NCI-H510A treated with DMSO at 0.1 percent for 48 hours (cell line): ENCODE measurements at places on chromosomes 5 and 9.

- no peak for DNase-seq
These were observed 19.9 kb downstream of the P4HA2 start for GRCh38 chr5:132207778-132208177.

DNA sequence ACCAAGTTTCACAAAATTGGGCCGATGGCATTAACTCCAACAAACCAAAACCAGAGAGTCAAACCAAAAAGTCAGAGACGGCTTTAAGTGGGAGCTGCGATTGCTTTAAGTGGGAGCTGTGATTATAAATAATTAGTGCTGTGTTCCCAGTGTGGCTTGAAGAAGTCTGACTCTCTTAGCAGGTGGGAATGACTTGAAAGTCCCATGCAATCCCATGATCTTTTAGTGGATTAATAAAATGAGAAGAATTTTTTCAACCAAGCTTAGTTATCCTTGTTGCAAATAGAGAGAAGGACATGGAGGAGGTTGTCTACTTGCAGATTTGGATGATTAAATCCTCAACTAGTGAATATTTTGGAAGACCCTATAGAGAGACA, 68.5 kb downstream of the MYO10 start:
- DNase-seq: no peak

DNA sequence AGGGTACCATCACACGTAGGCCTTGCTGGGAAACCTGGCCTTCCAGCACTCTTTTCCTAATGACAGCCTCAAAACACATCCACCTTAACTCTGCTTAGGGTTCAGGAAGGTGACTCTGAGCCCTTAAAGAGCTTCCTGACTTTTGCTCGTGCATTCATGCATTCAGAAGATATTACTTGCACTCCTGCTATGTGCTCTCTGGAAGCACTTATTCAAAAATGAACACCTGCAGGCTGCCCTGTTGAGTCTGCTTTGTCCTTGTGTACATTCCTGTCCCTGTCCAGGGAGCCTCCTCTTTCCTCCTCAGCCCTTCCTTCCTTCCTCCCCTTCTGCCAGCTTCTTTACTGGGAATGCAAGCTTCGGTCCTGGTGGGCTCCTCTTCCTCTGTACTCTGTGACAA, 61.5 kb downstream of the SPRY4 start:
- no peak for DNase-seq

DNA sequence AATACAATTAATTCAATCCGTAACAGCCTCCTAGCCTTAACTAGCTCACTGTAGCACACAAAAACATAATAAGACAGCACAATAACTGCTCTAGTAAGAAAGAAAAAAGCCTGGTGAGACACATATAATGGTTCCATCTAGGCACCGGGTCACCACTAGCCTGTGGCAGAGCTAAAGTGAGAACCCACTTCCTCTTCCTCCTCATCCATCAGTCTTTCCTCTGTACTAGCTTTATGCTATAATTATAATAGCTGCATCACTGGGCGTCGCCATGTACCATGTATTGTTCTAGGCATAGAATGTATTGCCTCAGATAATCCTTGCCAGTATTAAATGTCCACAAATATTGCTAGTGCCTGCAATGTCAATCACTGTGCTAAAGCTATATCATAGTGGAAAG, 23.1 kb downstream of the ADRB2 start:
- DNase-seq: no peak

DNA sequence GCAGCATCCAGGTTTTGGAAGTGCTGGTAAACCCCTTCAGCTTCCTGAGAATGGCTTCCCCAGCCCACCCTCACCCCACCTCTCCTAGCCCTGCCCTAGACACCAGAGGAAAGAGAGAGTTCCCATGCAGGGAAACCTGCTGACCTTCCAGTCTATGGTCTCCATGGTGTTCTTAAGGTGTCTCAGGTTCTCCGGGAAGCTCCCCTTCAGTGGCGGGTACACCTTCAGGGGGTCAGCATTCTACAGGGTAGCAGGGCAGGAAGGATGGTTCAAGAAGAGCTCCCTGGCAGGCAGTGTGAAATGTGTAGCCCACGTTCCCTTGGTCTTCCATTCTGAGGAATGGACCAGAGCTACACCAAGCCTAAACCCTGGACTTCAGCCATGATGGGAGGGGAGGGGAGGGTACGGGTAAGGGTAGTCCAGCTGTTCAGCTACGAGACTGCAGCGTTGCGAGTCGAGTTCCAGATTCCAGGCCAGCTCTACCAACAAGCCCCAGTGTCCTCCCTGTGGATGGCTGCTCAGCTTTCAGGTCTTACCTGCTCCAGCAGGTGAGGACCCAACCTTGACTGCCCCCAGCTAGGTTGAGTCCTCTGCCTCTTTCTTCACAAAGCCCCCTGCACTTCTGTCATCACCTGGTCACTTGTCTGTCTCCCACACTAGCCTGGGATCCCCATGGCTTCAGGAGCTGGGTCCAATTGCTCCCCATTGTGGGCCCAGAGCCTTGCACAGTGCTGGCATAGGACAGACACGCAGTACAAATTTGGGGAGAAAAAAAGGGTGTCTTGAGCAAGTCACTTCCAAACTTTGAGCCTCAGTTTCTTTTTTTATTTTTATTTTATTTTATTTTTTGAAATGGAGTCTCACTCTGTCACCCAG, 7.5 kb downstream of the CD74 start:
- no peak for DNase-seq

DNA sequence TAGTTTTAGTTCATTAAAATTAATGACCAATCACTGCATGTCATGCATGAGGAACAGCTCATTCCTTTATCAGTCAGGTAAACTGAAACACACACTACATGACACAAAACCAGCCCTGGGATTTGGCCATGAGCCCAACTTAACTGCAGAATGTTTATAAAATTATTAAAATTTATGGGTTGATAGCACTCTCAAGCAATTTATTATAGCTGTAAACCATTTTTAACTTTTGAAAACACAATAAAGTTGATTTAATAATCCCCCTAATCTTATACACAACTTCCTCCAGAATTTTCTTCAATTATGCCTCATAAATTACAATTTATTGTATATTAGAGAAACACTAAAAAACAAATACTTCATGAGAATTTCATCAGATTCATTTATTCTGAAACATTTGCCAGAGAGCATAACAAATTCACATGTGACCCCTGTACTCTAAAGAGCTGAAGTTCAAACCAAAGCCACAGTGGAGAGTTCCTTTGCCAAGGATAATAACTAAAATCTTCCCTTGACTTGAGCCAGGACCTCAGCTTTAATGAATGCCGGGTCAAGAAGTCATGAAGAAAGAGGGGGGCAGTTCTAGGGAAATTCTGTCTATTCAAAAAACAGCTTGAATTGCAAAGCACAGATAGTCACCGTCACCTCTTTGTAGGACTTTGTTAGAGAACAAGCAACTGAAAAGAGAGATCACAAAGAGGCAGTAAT, 763.7 kb upstream of the GRAMD2B start:
- no peak for DNase-seq

- DNase-seq: no peak
These were observed 115.6 kb downstream of the PDE8B start for GRCh38 chr5:77325921-77326541.

DNA sequence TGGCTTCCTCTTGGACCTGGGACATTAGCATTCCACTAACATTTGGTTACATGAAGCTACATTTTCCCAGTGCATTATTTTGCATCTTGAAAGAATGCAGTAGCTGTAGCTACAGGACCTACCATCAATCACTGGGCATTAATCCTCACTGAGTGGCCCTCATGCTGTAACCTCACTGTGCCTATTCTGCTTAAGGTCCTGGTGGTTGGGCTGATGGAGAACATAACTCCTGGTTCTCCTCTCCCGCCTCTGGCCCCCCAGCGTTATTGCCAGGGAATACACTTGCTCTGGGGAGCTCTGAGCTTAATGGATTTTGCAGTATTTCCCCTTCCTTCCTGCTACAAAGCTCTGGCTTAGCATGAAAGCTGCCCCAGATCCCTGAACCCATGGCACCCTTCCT, 111.5 kb upstream of the EQTN start:
- no peak for DNase-seq

GRCh38 chr5:178544166-178544834, 45.9 kb downstream of the COL23A1 start:
- DNase-seq: no peak

GRCh38 chr5:142325725-142326479, 1.1 kb upstream of the SPRY4 start:
- peak; percentile 56 for DNase-seq

- DNase-seq: no peak
These were observed 596 bp downstream of the ENTREP1 start for GRCh38 chr9:69325409-69326212.

DNA sequence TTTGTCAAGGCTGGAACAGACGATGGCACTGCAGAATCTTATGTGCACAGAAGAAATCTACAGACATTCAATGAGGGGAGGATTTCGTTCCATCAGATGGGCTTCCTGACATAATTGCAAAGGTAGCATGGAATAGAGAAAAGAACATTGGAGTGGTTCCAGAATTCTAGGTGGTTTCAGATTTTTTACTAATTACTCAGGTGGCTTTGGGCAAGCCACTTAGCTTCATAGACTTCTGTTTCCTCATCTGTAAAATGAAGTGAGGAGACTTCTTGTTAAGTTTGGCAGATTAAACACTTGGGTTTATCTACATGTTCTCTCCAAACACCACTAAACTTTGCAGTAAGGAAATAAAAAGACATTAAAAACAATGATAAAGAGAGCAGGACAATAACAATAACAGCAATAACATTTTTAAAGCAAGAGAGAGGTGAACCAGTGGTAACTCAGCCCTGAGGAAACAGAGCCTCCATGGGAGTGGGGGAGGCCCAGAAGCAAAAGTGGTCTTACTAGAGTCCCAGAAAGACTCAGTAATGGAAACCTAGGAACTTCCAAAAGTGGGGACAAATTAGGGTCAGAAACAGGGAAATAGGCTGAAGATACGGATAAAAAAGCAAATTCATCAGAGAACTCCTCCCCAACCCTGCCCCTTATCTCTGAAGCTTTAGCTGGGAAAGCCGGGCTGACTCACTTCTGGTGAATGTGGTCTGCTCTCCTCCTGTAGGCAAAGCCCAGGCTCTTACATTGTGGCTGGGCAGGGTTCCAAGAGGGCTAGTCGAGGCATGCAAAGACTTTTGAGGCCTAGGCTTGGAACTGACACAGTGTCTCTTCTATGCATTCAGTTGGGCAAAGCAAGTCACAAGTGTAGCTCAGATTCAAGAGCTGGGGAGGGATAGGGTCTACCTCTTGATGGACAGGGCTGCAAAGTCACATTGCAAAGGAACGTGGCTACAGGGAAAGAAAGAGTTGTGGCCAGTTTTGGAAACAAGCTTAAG, 11.8 kb upstream of the ACTBL2 start:
- peak; percentile 9 for DNase-seq

GRCh38 chr5:122221857-122222256, 90.2 kb upstream of the SNCAIP start:
- DNase-seq: no peak

- DNase-seq: no peak
These were observed 172.9 kb upstream of the NREP start for GRCh38 chr5:111929867-111930266.

GRCh38 chr9:137878146-137878941, 762 bp downstream of the CACNA1B start:
- peak; percentile 3 for DNase-seq

GRCh38 chr9:95509851-95510708, 6.7 kb downstream of the PTCH1 start:
- peak; percentile 57 for DNase-seq
